ENCODE measurements at places on chromosomes 7 and 10.

GRCh38 chr10:7025296-7025695 is 385.5 kb downstream of the SFMBT2 start:
- no peak for DNase-seq

DNA sequence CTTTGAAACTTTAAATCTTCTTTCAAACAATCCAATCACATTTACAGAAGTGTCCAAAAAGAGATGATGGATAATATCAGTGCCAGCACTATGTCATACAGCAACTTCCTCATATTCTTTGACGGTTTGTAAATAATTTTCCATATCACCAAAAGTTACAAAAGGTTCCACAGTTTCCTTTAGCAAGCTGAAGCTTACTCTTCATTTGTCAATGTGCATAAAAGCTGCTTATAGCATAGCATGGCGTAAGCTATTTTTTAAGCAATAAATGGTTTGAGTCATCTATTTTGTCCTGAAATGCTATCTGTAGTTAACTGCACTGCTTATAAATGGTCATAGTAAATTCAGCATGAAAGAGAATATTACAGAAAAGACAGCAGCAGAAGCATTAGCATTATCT is 95.1 kb downstream of the ETV1 start:
- no peak for DNase-seq

DNA sequence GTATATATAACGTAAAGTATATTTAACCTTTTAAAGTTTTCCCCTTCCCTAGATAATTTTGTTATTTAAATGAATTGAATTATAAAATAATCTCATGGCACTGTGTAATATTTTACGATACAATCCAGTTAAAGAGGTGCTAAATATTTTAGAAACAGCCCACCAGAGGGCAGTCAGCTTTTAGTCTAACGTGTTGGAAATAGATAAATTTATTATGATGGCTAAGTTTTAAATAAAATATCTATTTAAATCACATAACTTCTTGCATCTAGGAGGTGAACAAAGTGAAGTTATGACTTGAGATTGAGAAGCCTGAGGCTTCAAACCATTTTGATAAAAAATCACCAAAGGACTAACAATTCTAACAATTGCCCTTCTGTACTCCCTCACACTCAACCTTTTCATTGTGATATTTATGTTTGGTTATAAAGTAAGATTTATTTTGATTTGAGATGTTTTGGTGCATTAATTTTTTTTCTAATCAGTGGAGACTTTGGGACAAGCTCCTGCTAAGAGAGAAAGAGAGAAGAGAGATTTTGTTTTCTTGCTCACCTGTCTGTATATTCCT is 171.5 kb upstream of the SP4 start:
- no peak for DNase-seq

- DNase-seq = no peak
Observed at GRCh38 chr10:34433241-34434076, 381.6 kb downstream of the PARD3 start.

- DNase-seq = no peak
Observed at GRCh38 chr10:14926061-14926470, 27.8 kb downstream of the DCLRE1C start.

DNA sequence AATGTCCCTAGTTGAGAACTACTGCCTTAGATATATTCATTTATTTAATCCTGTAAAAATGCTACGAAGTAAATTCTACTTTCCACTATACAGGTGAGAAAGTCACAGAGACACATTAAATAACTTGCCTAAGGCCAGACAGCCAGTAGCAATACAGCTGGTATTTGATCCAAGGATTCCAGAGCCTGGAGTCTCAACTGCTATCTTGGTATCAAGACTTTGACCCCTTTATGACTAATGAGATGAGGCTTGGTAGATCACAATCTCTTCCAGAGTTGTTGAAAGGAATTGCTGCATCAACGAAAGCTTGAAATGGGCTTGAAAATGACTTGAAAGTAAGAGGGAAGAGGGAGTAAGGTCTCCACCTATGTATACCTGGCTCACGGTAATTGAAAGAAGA is 83.3 kb downstream of the ORC5 start:
- no peak for DNase-seq

DNA sequence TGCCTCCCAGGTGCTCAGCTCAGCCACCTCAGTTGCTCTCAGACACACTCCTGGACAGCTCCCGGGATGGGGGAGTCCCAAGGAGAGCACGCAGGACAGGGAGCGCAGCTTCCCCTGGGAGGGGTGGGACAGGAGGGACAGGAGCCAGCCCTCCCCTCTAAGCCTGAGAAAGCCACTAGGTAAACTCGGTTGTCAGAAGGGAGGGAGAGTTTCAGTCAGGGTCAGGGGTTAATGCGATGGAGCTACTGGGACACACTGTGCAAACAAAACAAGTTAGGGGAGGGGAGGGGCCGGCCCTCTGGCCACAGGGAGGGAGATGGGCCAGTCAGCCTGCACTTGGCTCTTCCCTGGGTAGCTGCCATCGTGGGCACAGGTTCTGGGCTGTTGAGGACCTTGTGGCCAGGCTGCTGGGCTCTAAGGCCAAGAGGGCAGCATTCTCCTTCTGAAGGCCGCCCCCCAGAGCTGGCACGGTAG is 31.1 kb downstream of the KAZALD1 start:
- DNase-seq = no peak
